ENCODE measurements at places on chromosomes 4 and X.

- DNase-seq, result no peak
These were observed 92.6 kb upstream of the NLRP2B start for GRCh38 chrX:57772637-57773036.

DNA sequence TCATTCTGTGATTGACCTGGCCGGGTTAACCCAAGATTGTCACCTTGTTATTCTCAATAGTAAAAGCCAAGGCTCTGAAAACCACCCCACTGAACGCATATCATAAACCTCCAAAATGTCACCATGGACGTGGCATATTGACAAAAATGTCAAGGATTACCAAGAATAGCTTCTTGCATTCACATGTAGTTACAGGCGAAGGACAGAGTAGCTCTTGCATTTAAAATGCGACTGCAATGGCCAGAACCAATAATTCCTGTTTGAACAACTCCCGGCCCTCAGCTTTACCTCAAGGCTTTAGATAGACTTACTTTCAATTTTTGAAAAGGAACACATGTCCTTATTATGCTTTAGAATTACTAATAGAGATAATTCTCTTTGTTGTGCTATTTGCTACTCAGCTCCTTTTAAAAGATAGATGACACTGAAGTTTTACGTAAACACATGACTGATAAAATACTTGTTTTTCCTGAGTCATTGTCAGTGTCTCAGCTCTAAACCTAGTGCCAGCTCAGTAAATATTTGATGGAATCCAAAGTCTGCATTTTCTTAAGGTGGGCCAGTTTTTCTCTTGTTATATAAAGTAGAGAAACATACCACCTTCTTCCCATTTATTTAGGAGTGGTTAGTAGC, 66.3 kb downstream of the CLDN34 start:
- DNase-seq, result no peak

DNA sequence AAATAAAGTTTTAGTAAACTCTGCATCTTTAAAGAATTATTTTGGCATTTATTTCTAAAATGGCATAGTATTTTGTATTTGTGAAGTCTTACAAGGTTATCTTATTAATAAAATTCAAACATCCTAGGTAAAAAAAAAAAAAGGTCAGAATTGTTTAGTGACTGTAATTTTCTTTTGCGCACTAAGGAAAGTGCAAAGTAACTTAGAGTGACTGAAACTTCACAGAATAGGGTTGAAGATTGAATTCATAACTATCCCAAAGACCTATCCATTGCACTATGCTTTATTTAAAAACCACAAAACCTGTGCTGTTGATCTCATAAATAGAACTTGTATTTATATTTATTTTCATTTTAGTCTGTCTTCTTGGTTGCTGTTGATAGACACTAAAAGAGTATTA, 370 bp downstream of the ALB start:
- no peak for DNase-seq

DNA sequence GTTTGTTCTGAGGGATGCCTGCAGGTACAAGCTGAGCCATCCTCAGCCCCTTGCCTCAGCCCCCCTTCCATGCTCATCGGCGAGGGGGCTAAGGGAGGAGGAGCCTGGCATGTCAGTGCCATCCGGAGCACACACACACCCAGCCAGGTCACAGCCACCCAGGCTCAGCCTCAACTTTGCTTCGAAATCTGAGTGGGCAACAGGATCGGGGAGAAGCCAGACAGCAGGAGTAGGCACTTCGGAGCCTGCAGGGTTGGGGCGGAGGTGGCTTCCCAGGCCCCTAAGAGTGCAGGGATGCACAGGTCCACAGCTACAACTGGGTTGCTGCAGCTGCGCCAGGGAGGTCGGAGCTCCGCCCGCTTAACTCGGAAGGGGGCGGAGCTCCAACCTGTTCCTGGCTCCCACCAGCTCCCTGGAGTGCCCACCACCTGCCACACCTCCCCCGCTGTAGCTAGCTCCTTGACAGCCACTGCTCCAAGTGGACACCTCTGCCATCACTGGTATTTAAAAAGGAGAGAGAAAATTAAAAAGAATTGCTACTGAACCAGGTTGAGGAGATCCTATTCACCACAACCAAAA, 192.9 kb upstream of the GALNT7 start:
- DNase-seq, result no peak

DNA sequence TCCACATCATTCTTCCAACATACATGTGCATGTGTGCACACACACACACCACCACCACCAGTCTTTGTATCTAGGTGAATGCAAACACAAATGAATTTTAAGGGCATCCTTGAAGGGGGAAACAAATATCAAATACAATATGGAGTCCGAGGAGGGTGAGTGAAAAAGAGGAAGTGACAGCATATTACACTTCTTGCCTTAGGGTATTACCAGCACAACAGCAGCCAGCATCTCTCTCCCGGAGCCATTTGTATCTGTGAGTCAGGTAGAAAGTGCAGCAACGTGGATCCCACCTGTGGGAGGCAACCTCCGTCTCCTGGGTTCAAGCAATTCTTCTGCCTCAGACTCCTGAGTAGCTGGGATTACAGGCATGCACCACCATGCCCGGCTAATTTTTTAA, 483.2 kb downstream of the SMARCA1 start:
- DNase-seq, result no peak

- DNase-seq, result no peak
These were observed 50.7 kb downstream of the UBE2NL start for GRCh38 chrX:143934542-143934941.

- DNase-seq, result no peak
These were observed 15.5 kb downstream of the FRMPD4 start for GRCh38 chrX:12153741-12154140.

DNA sequence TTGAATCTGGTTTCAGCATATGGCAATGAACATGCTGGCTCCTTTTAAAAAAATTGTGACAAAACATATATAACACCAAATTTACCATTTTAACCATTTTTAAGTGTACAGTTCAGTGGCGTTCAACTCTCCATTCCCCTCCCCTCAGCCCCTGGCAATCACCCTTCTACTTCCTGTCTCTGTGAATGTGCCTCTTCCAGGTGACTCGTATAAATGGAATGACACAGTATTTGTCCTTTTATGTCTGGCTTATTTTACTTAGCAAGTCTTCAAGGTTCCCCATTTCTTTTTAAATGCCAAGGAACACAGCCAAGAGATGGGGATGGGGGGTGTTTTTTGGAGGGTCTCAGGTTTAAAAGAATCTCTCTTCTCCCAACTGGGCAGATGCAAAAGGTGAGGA, 35.4 kb upstream of the BCLAF3 start:
- DNase-seq, result no peak

DNA sequence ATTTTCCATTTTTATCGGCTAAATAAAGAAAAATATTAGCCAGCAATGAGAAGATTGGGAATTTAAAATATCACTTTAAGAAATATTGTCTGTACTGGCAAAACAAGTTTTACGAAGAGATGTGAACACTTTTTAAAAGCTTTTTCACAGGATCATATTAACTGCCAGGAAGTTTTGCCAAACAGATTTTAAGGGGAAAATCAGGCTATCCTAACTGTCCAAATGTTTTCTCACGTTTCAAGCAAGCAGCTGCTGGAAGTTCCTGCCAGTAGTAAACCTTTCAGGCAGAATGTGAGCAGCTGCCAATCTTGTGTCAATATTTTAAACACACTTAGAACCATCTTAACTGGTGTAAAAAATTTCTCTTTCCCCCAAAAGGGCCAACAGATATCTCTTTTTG, 101.1 kb downstream of the ADGRL3 start:
- no peak for DNase-seq

DNA sequence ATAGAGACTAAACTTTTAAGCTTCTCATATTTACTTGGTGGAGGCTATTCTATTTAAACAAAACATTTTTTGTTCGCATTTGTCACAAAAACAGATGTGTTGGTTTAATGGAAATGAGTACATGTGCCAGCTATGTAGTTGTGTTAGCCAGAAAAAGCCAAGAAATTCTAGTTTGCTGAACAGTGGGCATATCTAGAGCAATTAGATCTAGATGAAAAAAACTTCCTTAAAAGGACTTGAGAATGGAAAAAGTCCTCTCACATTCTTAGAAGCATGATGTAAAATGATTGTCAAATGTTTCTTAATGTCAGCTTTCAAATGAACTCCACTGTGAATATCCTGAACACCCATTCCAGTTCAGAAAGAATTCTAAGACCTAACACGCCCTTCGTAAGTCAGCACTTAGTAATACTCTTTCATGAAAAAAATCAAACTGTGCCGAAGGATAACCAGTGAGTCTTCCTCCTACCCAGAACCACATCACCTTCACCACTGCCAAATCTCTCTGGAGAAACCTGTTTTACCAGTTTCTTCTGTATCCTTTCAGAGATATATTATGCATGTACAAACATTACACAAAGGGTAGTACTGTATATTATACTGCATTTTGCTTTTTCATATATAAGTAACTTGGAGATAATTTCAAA, 28.2 kb downstream of the PHKA1 start:
- DNase-seq, result peak; percentile 32

DNA sequence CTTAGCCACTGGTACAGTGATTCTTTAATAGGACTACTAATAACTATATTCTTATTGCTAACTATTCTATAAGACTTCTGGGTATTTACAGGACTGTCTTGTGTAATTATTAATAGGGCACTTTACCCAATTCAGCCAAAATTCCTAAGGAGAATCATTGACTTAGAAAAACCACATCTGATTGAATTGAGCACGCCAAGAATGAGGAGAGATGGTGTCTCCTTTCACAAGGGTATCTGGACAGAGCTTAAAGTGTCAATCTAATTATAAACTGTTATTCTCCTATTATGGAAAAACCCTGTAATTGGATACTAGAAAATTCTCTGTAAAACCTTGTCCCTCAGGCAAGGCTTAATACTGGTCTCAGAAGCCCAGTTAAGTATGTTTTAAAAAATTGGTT, 111.1 kb upstream of the TLL1 start:
- no peak for DNase-seq

DNA sequence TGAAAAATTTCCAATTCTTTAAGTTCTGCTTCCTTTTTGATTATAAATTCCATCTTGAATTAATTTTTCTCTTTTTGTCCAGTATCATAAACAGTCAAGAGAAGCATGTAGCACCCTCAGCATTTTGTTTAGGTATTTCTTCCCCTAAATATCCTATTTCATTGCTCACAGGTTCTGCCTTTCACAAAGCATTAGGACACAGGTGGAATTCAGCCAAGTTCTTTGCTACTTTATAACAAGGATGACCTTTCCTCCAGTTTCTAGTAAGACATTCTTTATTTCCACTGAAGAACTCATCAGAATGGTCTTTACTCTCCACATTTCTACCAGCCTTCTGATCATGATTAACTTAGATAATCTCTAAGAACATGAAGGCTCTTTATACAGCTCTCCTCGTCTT, 7.4 kb downstream of the SLC9B1 start:
- no peak for DNase-seq

- peak; percentile 16 for DNase-seq
These were observed 322.0 kb upstream of the PPARGC1A start for GRCh38 chr4:24211856-24212255.

DNA sequence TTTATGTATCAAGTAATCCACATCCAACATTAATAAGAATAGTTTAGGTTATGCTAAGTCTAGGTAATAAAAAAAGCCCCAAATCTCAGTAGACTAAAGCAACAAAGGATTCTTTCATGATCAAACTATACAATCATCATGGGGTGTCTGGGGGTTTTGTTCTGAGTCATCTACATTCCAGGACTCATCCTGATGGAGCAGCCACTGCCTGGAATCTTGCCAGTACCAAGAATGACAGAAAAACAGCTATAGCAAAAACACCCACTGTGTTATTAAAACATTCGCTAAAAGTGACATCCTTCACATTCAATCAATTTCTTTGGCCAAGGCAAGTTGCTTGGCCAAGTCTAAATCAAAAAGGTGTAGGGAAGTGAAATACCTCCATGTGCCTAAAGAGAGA, 3.9 kb upstream of the ARHGEF38 start:
- no peak for DNase-seq

DNA sequence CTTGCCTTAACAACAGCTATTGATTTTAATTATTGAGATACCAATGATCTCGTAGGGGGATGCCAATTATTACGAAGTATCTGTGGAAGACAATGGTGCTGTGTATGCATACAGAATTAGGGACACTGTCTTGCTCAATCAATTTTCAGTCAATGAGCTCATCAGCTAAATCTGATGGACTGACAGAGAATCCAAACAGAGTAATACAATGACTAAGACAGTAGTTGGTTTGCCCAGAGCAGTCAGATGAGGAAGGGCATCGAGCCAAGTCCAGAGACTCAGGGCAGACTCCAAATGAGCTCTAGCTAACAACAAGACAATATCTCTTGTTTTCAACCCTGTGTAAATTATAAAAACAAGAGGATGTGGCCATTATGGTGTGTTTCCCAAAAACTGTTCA, 14.7 kb upstream of the GSX2 start:
- peak; percentile 76 for DNase-seq

GRCh38 chr4:94827481-94828110, 69.8 kb downstream of the BMPR1B start:
- peak; percentile 55 for DNase-seq

GRCh38 chr4:87116231-87116630, 104.2 kb downstream of the KLHL8 start:
- no peak for DNase-seq

GRCh38 chr4:26069218-26069617, 155.2 kb downstream of the SMIM20 start:
- DNase-seq, result no peak

- DNase-seq, result no peak
These were observed 11.9 kb downstream of the TSC22D3 start for GRCh38 chrX:107763647-107764046.

DNA sequence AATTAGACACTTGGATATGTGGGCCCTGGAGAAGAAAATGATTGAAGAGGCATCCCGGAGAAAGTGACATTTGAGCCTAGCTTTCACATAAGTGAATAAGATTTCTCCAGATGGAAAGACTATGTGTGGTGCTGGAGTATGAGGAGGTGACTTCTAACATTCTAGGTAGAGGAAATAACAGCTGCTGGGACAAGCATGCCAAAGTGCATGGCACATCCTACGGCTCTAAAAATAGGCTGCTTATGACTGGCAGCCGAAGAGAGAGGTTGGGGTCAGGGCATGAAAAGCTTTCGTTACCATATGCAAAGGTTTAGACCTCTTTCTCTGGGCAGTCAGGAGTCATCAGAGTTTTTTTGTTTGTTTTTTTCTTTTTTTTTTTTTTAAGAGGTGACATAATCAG, 142.0 kb downstream of the SOX3 start:
- DNase-seq, result no peak

- DNase-seq, result no peak
These were observed 33.8 kb upstream of the FGFR3 start for GRCh38 chr4:1759170-1759817.

- no peak for DNase-seq
These were observed 95.4 kb downstream of the FUNDC1 start for GRCh38 chrX:44447214-44447613.

DNA sequence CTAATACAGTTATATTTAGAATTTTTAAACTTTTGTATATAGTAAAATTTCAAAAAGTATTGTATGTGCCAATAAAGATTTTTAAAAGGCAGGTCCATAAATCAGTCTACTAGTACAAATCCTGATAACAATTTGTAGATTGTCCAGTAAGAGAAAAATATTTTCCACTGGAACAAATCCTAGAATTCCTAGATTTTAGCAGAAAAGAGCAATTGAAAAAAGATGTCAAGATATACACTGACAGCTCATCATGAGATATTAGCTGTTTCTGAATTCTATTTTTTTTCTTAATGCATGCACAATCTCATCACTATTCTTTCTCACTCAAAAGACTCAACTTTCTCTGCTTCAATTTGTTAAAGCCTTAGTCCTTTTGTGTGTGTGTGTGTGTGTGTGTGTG, 289.2 kb upstream of the MAD2L1 start:
- no peak for DNase-seq
